Esophagus squamous epithelium (tissue), 5 donors: ENCODE measurements at places on chromosomes 7 and 10.

- DNase-seq = no peak
Measured at GRCh38 chr7:146090023-146090645, 26.5 kb upstream of the CNTNAP2 start.

DNA sequence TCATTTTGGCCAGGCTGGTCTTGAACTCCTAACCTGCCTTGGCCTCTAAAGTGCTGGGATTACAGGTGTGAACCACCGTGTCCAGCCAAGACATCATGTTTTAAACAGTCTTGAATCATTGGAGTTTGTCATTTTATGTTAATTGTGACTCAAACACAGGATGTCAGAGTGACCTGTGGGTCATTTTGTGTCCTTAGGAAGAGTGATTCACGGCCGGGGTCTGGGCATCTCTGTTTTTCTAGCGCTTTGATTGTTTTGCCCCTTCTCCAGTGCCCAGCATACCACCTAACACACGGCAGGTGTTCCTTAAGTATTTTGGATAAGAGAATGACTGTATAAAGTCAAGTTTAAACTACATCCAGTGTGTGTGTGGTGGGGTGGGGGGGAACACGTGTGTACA lies 183.7 kb upstream of the KLF6 start:
- no peak for DNase-seq

DNA sequence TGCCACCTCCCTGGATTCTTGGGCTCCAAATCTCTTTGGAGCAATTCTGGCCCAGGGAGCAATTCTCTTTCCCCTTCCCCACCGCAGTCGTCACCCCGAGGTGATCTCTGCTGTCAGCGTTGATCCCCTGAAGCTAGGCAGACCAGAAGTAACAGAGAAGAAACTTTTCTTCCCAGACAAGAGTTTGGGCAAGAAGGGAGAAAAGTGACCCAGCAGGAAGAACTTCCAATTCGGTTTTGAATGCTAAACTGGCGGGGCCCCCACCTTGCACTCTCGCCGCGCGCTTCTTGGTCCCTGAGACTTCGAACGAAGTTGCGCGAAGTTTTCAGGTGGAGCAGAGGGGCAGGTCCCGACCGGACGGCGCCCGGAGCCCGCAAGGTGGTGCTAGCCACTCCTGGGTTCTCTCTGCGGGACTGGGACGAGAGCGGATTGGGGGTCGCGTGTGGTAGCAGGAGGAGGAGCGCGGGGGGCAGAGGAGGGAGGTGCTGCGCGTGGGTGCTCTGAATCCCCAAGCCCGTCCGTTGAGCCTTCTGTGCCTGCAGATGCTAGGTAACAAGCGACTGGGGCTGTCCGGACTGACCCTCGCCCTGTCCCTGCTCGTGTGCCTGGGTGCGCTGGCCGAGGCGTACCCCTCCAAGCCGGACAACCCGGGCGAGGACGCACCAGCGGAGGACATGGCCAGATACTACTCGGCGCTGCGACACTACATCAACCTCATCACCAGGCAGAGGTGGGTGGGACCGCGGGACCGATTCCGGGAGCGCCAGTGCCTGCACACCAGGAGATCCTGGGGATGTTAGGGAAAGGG lies 913 bp downstream of the NPY start:
- no peak for DNase-seq

GRCh38 chr10:126124046-126124445 lies 227.7 kb downstream of the FANK1 start:
- no peak for DNase-seq

DNA sequence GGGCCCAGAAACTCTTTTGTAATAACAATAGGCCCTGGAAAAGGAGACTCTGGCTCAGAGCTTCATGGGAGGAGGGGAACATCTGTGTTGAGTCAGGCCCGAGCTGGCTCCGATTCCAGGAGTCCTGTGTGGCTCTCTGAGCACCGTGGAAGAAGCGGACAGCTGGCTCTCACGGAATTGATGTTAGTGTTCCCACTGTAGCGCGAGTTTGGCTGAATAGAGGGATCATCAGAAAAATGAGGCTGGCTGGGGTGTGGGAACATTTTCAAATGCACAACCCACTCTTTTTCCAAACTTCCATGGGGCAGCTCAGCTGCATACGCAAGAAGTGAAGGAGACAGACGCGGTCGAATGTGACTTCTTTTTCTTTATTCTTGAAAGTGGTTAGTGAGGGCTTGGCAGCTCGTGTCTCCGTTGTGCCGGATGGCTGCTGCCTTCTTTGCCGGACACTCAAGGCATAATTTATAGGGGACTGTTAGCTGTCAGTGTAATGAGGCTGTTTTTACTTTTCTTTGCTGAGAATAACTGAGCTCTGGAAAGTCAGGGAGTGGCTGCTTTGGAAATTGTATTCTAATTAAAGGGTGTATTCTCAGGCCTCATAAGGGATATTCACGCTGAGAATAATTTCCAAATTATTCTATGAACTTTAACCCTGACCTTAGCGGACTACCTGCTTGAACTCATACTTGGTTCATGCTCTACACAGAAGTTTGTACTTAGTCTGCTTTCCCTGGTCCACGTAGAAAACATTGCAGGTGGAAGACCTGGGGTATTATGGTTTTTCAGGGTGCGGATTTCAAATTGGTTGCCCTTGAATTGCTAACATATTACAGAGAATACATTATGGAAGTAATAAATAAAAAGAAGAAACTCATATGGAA lies 23.1 kb downstream of the MDFIC start:
- no peak for DNase-seq

- no peak for DNase-seq
Measured at GRCh38 chr10:17655567-17656146, 11.7 kb downstream of the STAM start.

GRCh38 chr10:28981007-28981406 lies 303.7 kb downstream of the BAMBI start:
- no peak for DNase-seq

- no peak for DNase-seq
Measured at GRCh38 chr10:118692872-118693271, 61.9 kb downstream of the CACUL1 start.
